ENCODE measurements at places on chromosomes 7 and 10.
A peak's percentile ranks its signal among the peaks of the same experiment; 100 is the strongest.

GRCh38 chr7:151141311-151141854, 26.1 kb downstream of the GBX1 start:
- DNase-seq, result no peak

GRCh38 chr10:84200537-84201243, 6.4 kb downstream of the CDHR1 start:
- no peak for DNase-seq

DNA sequence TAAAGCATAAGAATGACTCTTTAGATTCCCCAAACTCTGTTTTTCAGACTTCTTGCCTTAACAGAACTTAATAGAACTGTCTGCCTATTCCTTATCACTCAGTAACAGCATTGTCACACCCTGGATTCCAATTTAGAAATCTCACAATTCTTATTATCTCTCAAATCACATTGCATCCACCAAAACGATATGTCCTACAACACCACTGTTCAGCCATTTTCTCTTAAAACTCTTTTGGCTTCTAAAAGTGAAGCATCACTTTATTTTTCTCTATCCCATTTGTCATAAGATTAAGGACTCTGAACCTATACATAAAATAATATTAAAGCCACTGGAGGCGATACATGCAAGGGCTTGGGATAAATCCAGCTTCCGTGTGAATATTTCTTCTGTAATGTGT, 1.2 kb upstream of the CPED1 start:
- DNase-seq, result no peak

DNA sequence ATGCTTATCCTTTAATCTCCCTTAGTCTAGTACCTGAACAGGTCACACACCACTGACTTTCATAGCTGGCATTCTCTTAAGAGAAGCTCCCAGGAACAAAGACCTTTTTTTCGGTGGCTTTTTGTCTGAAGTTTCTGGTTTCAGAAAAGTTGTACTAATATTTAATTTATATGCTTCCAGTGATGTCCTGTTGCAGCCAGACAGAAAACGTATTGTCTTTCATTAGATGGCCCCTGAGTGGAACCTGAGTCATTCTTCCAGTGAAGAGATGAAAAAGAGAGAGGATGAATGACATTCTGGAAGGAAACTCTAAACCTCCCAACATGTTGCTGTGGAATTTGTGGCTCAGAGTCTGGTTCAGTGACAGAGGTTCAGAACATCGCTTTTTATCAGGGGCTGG, 274.8 kb upstream of the TAC1 start:
- DNase-seq, result no peak

DNA sequence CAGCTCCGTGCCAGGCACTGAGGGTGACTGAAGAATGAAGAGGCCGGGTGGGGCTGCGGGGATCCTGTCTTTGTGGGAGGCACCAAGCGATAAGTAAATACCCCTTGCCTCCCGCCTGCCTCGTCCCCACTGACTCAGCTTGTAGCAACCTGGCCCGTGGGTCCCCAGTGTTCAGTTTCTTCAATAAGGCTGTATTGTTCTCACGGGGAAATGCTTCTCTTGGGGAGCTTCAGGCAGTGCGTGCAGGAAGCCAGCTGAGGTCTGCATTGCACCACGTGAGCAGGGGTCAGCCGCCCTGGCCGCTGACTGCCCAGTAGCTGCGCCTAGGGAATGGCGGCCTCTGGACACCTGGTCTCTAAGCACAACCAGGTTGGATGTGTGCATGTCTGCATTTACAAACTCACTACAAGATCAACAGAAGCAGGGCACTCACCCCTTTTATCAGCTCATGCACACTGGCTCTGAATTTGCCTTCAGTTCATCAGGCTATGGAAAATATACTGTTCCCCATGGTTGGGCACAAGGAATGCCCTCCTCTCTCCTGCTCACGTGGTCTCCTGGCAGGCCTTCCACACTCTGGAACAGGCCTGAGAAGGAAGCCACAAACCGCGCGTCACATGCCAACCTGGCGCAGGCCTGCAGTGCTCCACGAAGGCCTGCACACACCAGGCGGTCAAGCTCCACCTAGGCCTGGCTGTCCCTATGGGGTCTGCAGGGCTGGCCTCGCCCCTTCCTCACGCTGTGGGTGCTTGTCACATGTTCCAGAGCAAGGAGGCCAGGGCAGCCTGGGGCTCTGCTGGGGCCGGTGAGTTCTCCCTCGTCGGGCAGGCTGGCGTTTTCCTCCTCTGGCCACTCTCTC, 135.7 kb upstream of the RNF32 start:
- no peak for DNase-seq

- DNase-seq, result no peak
Observed at GRCh38 chr7:128123291-128124037, 92.2 kb upstream of the LRRC4 start.

- DNase-seq, result no peak
Observed at GRCh38 chr10:130935128-130935439, 376.4 kb downstream of the TCERG1L start.

DNA sequence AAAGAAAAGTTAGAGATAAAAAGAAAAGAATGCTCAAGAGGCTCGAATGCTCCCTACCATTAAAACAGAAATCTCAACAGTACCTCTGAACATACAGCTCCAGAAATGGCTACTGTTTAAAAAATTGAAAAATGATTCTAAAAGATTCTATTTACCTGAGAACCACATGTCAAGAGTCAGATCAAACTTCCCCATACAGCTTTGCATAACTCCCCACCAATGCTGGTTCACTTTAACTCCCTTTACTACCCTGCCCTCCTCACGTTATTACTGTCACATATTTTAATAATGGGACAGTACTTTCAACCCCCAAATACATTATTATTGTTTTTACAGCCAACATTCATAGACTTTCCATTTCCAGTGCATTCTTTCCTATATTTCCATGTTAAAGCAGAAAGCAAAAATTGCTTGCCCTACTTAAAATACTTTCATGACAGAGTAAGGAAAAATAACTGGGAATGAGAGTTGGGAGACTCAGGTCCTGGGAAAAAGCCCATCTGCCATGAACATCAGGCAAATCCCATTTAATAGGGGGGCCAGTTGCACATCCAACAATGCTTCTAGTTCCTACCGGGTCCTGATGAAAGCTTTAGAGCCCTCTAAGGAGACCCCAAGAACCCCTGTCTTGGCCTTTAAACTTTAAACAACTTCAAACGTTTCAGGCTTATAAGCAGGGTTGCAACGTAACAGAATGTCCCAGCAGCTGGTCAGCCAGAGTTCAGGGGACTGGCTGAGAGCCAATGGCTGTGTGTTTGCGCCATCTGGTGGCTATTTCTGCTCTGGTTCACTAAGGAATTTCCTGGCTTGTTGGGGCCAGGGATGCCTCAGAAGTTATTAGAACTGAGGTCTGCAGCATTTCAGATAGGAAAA, 247.4 kb downstream of the ELMO1 start:
- DNase-seq, result peak; percentile 85

GRCh38 chr10:79928028-79928583, 20.8 kb downstream of the SFTPD start:
- no peak for DNase-seq

DNA sequence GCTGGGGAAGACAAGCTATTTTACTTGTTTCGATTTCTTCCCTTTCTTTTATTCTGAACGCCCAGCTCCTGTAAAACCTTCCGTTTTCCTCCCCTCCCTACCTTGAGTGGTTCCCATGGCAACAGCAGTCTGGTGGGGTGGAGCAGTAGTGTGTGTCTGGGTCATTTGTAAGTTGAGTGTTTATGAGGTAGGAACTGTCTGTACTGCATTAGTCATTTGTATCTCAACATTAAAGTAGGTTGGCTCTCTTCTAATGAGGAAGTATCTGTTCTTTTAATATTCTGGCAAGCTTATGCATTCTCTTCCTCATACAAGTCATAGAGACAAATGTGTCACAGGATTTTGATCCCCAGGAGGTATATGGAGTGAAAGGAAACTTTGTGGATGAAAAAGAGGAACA, 85.3 kb upstream of the CCDC6 start:
- DNase-seq, result peak; percentile 90

DNA sequence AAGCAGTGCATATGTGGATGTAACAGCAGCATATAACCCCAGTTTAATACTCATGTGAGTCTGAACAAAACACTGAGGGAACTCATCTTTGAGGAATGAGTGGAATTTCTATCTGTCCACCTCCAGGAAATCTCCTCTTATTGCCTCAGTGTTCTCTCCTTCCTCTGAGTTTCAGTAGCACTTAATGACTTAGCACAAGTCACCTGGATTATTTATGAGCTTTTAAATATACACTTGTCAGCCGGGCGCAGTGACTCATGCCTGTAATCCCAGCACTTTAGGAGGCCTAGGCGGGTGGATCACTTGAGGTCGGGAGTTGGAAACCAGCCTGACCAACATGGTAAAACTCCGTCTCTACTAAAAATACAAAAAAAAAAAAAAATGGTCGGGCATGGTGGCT, 4.3 kb downstream of the LRRC20 start:
- DNase-seq, result peak; percentile 94

- no peak for DNase-seq
Observed at GRCh38 chr10:121357401-121357800, 240.8 kb downstream of the FGFR2 start.

GRCh38 chr10:95785317-95785716, 29.4 kb downstream of the ENTPD1 start:
- DNase-seq, result no peak

DNA sequence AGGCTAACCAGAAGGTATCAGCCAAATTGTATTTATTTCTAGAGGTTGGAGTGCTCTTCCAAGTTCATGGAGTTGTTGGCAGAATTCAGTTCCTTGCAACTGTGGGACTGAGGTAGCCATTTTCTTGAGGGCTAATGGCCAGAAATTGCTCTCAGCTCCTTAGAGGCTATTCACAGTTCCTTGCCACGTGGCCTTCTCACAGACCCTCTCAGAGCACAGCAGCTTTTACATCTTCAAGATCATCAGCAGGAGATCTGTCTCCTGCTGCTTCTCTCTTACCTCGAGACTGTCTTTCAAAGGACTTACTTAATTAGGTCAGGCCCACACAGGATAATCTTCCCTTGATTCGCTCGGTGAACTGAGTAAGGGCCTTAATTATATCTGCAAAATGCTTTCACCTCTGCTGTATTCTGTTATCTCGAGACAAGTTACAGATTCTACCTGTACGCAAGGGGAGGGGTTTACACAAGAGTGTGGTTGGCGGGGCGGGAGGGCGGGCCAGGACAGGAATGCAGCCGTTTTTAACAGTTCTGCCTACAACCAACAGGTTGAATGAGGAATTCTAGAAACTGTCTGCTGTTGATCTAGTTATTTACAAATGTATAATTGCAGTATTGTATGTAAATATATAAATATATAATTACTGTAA, 15.0 kb downstream of the MIOS start:
- DNase-seq, result no peak

- no peak for DNase-seq
Observed at GRCh38 chr7:16021851-16022250, 335.4 kb upstream of the MEOX2 start.

GRCh38 chr10:3622845-3623621, 162.0 kb downstream of the KLF6 start:
- peak; percentile 64 for DNase-seq

- no peak for DNase-seq
Observed at GRCh38 chr7:159013825-159014289, 130.8 kb downstream of the VIPR2 start.

DNA sequence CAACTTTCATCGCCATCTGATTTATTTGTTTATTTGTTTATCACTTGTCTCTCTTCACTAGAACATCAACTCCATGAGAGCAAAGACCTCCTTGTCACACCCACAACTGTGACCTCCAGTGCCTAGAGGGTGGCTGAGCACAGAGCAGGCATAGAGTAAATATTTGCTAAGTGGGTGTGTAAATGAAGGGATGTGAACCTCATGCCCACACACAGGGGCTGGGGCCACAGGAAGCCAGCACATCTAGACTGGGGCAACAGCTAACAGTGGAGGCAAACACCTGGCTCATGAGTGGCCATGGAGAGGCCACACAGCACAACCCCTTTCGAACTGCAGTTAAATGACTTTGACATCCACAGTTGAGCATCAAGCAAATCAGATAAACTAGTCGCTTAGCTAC, 39.8 kb downstream of the AKR1B1 start:
- DNase-seq, result no peak

GRCh38 chr10:70849582-70850016, 33.9 kb downstream of the SGPL1 start:
- DNase-seq, result peak; percentile 90

GRCh38 chr10:3126741-3127346, 45.7 kb downstream of the PITRM1 start:
- no peak for DNase-seq

- peak; percentile 83 for DNase-seq
Observed at GRCh38 chr10:78458983-78459638, 425.4 kb downstream of the RPS24 start.
